ENCODE measurements at places on chromosomes 1 and 21.

- no peak for DNase-seq
These were observed 736 bp upstream of the BARHL2 start for GRCh38 chr1:90717665-90718410.

- no peak for DNase-seq
These were observed 126.9 kb downstream of the NOS1AP start for GRCh38 chr1:162196387-162196786.

DNA sequence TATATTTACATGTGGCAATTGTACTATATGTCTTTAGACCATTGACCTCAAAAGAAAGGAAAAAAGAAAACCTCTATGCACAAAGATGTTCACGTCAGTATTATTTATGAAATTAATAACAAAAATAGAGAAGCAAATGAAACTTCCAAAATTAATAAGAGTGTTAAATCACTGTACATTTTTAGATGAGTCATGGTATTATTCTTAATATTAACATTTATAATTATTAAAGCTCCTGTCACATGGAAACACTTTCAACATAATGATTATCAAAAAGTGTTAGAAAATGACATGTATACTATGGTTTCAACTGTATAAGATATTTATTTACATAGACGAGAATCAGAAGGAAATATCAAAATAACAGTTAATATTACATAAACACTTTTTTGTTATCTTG is 324.9 kb upstream of the RUNX1 start:
- no peak for DNase-seq

- DNase-seq, result no peak
These were observed 6.2 kb downstream of the TGFBR3 start for GRCh38 chr1:91879733-91880132.

DNA sequence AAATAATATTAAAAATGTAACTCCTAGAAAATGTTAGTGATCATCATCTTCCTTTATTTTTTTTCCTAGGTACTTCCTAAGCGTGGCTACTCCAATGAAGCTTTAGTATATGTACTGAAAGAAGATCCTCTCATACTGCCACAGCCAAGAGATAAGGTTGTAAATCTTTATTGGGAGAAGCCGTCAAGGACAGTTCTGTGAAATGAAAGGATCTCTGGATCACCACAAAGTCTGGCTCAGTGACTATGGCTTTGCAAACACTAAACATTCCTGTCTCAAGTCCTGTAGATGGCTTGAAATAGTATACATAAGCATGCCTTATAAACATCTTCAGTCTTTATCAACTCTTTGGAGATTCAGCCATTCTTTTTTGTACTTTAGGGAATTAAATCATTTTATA is 61.2 kb upstream of the DPH5 start:
- no peak for DNase-seq

GRCh38 chr1:232179896-232180778 is 449.8 kb downstream of the SIPA1L2 start:
- no peak for DNase-seq

DNA sequence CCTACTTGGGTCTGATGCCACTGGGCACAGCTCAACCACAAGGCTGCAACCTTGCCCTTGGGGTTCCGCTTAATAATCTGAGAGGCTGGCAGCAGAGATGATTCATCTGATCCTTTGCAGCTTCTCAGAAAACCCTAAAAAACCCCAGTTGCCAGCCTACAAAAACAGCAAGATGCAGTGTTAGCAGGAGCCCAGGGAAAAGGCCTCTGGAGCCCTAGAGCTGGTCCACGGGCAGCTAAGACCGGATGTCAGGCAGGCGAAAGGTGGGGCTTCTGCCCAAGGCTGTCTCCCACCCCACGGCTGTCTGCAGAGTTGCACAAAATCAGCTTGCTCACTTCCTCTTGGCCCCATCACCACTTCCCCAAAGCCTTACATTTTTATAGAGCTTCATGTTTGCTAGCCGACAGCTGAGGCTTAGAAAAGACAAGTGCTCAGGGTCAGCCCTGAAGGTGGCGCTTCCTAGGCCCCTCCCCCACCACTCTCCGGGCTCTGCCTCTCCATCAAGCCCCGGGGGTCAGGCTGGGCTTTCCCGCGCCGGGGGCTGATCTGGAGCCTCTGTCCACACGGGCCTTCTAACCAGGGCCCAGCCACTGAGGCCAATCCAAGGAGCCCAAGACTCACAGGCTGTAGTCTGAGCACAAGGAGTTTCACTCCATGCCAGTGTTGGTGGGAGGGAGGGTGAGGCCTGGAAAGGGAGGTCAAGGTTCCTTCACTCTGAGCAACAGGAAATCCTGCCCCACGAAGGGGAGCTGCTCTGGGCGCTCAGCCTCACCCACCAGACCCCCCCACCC is 4.2 kb upstream of the ADORA3 start:
- peak; percentile 86 for DNase-seq

DNA sequence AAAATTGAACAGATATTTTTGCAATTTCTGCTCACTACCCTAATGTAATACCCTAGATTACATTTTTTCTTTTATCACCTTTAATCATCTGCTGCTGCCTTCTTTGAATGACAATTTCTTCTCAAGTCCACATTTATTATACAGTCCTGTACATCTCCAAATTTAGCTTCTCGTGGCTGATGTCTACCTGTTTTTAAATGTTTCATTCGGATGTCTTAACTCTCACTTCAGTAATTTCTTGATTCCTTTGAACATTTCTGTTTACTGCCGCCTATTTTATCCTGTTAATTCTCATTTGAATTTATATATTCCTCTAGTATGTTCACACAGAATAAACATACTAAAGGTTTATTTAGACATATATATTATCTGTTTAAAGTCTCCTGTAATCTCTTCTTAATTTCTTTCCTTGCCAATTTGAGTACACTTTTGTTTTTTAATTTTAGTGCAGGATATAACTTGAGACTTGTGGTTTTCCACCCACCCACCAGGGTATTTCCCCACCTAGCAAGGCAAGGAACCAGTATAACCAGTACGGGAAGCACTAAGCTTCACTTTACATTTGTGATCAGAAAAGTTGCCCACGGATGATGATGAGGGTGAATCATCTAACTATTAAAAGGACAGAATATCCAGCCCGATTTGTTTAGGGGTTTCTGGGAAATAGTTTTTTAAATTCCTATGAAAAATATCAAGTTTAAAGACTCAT is 12.7 kb downstream of the INSL5 start:
- no peak for DNase-seq

- no peak for DNase-seq
These were observed 599 bp downstream of the MKNK1 start for GRCh38 chr1:46603481-46603857.

- no peak for DNase-seq
These were observed 17.8 kb downstream of the DYRK1A start for GRCh38 chr21:37384416-37384815.

- no peak for DNase-seq
These were observed 35.3 kb downstream of the EPHB2 start for GRCh38 chr1:22745669-22746585.

- DNase-seq, result no peak
These were observed 129.2 kb upstream of the TNR start for GRCh38 chr1:175872588-175872987.

GRCh38 chr1:3183411-3183810 is 114.4 kb downstream of the PRDM16 start:
- DNase-seq, result no peak

DNA sequence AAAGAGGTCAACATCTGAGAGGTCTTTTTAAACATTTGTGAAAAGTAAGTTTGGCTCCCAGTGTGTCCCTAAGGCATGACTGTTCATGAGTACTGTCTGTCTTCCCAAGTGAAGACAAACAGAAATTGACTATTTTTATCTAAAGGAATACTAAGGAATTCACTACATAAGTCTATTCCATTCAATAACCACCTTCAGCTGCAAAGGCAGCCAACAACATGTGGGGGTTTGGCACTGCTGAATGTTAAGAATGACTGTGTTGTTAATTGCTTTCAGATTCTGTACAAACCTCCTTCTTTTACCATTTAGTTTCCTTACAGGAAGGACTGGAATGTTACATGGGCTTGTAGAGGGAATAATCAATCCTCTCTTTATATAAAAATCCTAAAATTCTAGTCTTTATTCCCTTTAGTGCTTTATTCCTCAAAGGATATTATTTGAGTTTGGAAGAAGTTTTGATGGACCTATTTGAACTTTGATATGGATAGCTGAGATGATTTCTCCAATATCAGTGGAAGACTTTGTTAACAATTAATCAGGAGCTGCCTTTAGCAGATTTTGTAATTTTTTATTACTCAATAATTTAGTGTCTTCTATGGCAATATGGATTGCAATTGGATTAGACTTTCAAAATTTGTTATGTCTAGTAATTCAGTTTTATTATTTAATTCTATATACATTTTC is 201.7 kb upstream of the CHRM3 start:
- DNase-seq, result no peak

DNA sequence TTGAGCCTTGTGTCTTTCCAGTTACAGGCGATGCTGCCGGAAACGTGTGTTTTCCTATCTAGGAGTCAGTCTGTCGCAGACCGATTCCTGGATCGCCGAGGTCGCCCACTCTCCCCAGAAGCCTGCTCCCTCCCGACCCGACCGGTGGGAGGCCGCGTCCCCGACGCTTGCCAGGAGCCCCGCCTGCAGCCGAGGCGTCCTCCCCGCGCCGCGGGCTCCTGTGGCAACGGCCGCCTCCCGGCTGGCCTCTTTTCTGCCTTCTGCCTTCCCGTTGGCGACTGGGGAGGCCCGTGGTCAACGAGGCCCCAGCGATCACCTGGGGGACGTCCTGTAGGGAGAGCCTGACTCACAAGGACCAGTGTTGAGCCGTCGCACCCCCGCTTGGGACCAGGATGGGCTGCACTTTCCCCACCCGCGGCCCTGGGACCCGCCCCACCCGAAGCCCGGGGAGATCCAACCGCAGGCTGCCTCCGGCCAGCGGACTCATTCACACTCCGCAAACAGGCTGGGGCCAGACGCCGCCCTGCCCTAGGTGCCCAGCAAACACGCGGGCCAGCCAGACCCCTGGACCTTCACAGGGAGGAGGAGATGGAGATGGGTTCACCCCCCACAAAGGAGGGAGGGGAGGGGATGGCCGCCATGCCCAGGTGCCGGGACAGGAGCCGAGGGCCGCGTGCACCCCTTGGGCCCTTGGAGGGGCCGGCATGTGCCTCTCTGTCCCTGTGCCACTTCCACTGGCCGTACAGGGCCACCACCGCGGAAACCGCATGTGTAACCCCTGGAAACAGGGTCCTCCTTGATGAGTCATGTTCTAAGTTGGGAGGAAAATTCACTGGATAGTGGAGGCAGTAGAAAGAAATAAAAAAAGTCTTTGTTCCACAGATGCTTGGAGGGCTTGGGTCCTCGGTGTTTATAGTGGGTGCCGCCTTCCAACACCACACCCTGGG is 7.2 kb upstream of the COL6A1 start:
- no peak for DNase-seq

DNA sequence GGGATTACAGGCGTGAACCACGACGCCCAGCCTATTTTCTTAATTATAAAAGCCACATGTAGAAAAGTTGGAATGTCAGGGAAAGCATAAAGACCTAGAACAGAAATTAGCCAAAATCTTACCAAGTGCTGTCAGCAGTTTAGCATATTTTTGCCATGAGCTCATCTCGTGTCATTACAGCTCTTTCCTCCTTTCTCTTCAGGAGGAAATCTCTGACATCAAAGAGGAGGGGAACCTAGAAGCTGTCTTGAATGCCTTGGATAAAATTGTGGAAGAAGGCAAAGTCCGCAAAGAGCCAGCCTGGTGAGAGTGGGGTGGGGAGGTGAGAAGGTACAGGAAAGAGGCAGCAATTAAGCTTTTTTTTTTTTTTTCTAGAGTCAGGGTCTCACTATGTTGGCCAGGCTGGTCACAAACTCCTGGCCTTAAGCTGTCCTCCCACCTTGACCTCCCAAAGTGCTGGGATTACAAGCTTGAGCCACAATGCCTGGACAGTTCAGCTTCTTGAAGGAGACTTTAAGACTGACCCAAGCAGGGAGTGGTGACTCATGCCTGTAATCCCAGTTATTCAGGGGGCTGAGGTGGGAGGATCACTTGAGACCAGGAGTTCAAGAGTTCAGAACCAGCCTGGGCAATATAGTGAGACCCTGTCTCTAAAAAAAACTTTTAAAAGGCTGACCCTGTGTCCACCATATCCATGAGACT is 8.4 kb upstream of the BGLAP start:
- DNase-seq, result no peak

DNA sequence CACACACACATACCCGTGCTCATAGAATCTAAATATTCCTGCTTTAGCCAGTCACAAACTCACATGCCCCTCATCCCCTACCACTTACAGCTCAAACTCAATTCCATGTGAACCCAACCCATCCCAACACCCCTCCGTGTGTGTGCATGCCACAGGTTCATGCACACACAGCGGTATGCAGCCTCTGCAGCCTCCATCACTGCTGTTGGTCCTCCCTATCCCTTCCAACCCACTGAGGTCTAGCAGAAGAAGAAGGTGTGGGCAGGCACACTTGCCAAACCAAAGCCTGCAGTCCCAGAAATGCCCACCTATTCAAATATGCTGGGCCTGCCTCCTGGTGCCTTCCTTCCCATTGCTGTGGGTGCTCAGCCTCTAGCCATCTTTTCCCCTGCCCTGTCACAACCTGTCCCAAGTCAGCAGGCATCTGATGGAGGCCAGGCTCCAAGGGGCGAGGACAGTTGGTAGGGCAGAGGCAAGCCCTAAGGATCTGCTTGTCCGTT is 26.2 kb downstream of the SLC2A1 start:
- no peak for DNase-seq

GRCh38 chr1:177863796-177864195 is 106.1 kb downstream of the SEC16B start:
- no peak for DNase-seq

DNA sequence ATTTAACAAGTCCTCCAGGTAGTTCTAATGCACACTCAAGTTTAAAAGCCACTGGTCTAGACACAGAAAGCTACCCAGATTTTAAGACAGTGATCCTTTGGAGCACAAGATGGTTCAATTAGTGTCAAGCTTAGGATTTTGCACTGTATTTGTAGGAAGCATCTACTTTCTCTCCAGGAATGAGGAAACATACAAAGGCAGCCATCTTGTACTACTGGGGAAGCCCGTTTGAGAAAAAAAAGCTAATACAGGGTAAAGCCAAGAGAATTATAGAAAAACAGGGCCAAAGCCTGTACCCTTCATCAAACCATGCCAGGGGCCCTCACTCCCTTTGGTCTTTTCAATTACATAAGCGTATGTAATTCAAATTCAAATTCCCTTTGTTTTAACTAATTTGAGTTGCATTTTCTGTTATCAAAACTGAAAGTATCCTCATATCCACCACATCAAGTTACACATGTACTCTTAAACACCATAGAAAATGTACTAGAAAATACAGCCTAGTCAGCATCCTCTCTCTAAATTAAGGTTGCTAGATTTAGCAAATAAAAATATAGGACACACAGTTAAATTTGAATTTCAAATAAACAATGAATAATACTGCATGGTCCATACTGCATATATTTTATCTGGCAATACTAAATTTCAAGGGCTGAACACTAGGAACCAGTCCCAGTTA is 17.4 kb downstream of the PIK3R3 start:
- no peak for DNase-seq

DNA sequence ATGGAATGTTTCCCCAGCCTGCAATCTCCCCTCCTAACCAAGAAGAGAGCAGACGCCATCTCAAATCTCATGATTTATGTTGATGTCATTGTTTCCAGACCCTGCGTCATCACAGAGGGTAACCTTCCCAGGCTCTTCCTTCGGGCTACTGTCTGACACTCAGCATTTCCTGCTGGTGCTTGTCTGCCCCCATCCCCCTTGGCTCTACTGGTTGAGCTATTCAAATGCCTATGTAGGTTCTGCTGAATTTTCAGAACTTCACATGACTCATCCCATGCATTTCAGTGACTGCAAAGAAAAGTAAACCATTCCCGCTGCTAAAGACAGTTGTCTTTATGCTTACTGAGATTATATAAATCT is 24.8 kb upstream of the ITPKB start:
- no peak for DNase-seq

All from pons (tissue), 1 donor.